Activated CD4-positive, alpha-beta T cell treated with anti-CD3 and anti-CD28 coated beads for 1 hour (primary cell): ENCODE measurements at places on chromosomes 2 and 18.

- no peak for DNase-seq
Measured at GRCh38 chr18:56542476-56542875, 95.9 kb downstream of the TXNL1 start.

- DNase-seq: no peak
Measured at GRCh38 chr18:73511771-73512503, 635.7 kb downstream of the FBXO15 start.

DNA sequence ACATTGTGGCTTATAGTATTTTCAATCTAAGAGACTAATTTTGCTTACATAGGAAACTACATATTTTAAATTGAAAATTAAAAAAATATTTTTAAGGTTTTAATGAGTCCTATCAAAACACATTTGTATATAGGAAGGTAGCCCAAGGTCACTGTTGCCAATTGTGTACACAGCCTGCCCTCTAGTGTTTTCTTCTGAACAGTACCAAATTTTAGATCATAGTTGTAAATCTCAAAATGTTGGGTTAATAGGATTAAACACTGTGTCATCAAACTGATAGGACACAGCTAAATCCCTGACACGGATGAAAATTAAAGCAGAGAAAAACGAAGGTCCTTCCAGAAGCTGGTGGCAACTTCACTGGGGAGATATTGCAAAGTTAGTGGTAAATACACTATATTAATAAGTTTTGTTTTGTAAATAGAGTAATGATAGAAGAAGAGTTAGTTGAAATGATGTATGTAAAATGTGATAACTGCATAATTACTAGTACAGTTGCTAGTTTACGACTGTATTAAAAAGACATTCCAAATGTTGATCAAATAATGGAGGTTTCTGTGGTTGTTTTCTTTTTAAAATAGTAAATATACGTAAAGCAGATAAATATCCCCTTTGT is 19.7 kb downstream of the CLUL1 start:
- no peak for DNase-seq

GRCh38 chr18:54086046-54086802 is 138.2 kb downstream of the MBD2 start:
- no peak for DNase-seq

- DNase-seq: no peak
Measured at GRCh38 chr2:98504381-98505109, 59.9 kb downstream of the INPP4A start.
